Activated naive CD4-positive, alpha-beta T cell treated with anti-CD3 and anti-CD28 coated beads, Interleukin-2, amount 50 U/mL, for 16 hours (primary cell): ENCODE measurements at places on chromosomes 1 and 21.

- no peak for DNase-seq
These were observed 25.2 kb downstream of the ARHGEF10L start for GRCh38 chr1:17564458-17565393.

GRCh38 chr1:70866542-70867264 lies 180.9 kb downstream of the PTGER3 start:
- no peak for DNase-seq

DNA sequence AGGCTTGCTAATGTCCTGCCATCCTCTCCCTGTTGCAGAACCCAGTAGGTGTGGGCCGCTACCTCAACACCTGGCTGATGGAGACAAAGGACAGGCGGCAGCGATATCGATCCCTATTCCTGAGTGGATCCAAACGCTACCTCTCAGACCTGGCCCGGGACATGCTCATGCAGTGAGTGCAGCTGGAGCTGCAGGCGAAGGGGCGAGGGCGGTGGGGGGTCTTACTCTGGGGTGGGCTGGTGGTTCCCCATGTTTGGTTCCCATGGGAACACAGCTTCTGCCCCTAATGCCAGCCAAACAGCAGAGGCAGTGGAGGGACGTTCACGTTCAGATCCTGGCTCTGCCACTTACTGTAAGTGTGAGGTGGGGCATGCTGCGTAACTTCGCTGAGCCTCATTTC lies 15.8 kb upstream of the TTC22 start:
- no peak for DNase-seq

GRCh38 chr1:231162970-231163829 lies 1.3 kb downstream of the TRIM67 start:
- no peak for DNase-seq

DNA sequence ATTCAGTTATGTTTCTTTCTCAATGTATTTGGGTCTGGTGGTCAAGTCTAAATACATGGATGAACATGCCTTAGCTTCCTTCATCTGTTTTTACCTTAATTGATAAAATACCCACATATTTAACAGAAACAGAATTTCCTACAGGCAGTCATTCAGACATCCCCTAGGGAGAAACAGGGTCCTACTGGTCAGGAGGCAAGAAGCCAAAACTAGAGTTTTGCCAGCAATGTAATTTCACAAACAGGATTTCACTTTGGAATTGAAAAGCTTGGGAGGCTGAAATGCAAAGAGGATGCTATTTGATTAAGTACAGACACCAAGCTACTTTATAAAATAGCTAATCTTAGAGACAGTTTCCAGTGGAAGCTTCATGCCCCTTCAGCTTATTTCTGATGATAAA lies 224.2 kb downstream of the SIPA1L2 start:
- DNase-seq = no peak

DNA sequence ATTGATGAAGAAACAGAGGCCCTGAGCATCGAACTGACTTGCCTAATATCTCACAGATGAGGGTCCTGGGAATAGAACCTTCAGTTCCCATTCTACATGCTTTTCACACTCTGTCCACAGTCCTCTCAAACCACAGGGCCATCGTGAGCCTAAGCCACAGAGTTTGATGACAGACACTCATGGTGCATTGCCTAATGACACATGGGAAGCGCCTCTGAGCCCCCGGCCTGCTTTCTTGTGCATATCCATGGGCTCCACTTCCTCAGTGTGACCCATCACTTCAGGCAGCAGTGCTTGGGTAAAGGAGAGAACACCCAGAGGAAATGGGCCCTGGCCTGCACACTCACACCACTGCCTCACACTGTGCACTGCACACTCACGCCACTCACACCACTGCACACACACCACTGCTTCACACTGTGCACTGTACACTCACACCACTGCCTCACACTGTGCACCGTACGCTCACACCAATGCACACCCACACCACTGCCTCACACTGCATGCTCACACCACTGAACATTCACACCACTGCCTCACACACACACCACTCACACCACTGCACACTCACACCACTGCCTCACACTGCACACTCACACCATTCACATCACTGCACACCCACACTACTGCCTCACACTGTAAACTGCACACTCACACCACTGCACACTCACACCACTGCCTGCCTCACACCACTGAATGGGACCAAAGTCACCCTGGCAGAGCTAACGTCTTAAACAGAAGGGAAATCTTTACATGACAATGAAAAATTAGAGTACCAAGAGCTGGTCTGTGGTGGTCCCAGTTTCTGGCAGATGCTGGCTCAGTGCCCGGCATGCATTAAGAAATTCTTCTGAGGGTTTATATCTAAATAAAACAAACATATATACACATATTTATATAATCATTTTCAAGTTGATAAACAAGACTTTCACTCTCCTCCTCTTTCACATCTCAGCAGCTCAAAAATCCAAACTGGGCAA lies 53.0 kb downstream of the KANK4 start:
- DNase-seq = no peak

DNA sequence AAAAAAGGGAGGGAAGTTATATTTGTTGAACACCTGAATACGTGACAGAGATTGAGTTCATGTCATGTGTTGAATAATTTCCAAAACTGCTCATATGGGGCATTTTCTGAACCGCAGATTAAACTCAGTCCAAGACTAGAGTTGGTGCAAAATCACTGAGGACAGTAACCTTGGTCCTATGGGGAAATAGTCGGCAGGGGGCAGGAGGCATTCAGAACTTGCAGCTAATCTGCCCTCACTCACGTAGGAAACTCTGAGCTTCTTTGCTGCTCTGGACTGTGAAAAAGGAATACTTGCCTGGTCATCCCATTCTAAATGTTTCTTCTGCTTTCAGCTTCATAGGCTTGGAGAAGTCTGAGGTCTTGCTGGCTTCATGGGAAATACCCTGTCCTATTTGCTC lies 228.3 kb upstream of the ZP4 start:
- no peak for DNase-seq

- DNase-seq = no peak
These were observed 16.4 kb downstream of the CDCP2 start for GRCh38 chr1:54136269-54136896.
